ENCODE measurements at places on chromosomes 1 and 21.

DNA sequence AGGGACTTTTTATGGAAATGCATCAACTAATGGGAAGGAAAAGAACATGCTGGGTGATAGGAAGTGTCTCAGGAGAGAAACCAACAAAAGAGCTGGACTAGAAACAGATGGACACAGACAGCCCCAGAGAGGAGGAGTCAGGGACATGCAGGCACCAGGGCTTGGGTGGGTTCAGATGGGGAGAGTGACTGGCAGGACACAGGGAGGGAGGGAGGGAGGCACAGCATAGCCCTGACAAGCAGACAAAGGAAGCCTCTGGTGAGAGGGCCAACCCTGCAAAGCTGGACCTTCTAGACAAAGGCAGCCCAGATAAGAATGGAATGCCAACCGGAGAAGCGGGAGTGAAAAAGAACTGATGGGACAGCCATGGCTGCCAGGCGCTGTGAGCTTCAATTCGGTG, 568.8 kb downstream of the AJAP1 start:
- DNase-seq, result no peak

DNA sequence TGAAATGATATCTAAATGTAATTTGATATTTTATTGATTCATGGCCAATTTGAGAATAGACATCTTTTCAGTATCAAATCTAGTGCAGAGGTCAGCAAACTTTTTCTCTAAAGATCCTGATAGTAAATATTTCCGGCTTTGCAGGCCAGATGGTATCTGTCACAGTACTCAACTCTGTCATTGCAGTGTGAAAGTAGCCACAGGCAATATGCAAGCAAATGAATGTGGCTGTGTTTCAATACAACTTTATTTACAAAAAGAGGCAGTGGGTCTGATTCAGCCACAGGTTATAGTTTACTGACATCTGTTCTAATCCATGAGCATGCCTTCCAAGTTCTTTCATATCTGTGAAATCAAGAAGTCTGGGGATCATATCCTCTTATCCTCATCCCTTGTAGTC, 221.2 kb downstream of the PRDM2 start:
- DNase-seq, result no peak

GRCh38 chr1:12114916-12115315, 51.8 kb downstream of the TNFRSF8 start:
- no peak for DNase-seq

DNA sequence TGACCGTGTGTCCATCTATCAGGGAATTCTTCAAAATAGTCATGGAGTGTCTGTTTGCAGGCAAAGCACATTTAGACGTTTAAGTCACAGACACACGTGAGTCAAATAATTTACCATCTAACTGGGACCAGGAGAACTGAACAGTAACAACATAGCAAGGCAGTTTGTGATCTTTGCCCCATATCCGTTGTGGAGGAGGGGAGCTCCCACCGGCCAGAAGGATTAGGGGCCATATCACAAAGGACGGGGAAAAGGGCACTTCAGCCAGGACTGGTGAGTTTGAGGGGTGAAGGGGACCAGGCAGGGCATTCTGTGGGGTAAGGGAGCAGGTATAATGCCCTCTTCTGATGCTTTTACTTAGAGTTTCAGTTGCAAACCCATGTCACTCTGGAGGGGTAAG, 22.9 kb downstream of the ELAPOR1 start:
- DNase-seq, result no peak

- no peak for DNase-seq
These were observed at the start of gene KRTAP12-1 for GRCh38 chr21:44681861-44682579. Gene KRTAP12-1, minus strand, starts transcription at chr21:44682163. Its CDS starts 40 bp downstream, at chr21:44682123.

DNA sequence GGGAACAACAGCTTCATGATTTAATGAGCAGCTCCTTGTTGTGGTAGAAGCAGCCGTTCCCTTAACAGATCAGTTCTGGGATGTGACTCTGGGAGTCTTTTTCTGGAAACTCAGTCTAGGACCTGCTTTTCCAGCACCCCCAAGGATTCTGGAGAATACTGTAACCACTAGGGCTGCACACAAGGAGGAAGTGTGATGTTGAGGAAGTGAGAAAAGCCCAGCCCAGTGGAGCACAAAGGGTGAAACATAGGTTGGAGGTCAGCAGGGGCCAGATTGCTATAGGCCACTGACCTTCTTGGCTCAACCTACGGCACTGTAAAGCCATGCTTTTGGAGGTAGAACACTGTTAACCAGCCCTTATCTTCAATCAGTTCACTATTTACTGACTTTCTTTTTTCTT, 10.1 kb upstream of the PLA2G5 start:
- no peak for DNase-seq

DNA sequence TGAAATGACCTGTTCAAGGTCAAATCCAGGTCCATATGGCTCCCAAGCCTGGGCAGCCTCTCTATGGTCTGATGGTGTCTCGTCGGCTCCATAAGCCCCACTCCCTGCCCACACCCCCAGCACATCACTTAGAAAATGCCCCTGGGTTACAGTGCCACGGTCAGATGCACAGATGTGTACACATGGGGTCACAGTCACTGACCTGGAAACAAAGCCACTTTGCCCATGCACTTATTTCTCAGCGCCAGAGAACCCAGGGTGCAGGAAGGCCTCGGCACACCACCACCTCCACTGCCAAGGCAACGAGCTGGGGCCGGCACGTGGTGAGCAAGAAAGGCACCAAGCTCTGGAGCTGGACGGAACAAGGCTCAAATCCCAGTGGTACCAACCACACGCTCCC, 24.7 kb downstream of the IFFO2 start:
- no peak for DNase-seq

DNA sequence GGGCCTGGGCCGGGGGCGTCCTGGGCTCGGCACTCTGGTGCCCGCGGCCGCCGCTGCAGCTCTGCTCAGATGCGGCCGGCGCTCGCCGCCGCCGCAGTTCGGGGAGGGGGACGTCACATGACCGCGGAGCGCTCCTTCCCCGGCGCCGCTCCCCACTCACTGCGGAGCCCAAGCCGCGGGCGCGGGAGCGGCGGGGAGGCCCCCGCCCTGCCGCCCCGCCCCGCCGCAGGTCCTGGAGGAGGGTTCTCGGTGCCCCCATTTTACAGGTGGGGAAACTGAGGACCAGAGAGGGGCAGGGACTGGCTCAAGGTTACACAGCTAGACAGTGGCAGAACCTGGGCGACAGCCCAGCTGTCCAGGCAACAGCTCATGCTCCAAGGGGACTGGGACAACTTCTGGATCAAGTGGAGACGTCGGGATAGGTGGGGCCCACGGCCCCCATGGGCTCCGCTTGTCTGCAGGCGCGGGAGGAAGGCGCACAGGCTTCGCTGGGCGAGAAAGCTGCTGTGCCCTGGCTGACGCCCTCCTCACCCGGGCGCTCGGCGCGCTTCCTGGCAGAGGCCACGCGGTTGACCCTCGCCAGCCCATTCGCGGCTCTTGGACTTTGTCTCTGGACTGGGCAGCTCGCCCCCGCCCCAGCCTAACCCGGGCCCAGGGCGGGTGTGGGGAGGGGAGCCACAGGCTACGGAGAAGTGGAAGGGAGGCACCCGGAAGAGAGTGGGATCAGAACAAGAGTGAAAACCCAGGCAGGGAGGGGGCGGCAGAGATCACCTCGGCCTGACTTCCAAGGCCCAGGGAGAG, at the start of gene RAP1GAP:
RAP1GAP (minus strand) TSS at position 100 of the 801 bp plus-strand sequence. CDS start 49,325 bp downstream, outside the sequence.
- no peak for DNase-seq

DNA sequence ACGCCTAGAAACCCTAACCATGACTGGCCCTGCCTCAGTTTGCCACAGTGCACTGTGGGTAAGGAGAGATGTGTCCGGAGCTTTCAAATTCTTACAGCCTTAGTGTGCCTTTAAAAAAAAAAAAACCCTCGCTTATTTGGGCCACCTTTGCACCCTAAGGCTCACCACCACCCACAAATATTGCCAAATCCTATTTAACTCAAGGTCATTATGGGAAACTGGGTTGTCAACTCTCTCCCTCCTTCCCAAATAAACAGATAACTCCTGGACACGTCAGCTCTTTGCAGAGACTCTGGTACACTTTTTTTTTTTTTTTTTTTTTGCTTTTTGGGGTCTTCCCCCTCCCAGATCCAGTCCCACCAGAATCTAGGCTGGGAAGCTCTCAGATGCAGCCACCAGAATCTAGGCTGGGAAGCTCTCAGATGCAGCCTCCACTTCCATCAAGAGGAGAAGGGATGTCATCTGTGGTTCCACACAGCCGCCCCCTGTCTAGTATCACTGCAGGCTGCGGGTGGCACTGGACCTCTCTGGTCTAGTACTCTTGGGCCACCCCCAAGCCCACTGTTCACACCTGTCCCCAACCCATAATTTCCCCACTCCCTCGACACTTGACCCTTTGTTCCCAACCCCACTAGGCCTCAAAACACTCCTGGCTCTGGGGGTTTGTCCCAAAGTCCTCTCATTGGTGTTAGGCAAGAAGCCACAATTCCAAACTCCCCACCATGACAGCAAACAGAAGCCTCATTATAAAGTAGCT, 3.4 kb downstream of the DHRS3 start:
- DNase-seq, result no peak

- DNase-seq, result no peak
These were observed 78.0 kb downstream of the MPZL1 start for GRCh38 chr1:167799747-167800146.

DNA sequence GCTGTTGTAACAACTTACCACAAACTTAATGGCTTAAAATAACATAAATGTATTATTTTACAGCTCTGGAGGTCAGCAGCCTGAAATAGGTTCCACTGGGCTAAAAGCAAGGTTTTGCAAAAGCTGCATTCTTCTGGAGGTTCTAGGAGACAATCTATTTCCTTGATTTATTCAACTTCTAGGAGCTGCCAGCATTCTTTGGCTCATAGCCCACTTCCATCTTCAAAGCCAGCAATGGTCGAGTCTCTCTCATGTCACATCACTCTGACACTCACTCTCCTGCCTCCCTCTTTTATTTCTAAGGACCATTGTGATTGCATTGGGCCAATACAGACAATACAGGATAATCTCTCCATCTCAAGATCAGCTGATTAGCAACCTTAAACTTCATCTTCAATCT, 15.1 kb upstream of the FOXJ3 start:
- DNase-seq, result no peak

DNA sequence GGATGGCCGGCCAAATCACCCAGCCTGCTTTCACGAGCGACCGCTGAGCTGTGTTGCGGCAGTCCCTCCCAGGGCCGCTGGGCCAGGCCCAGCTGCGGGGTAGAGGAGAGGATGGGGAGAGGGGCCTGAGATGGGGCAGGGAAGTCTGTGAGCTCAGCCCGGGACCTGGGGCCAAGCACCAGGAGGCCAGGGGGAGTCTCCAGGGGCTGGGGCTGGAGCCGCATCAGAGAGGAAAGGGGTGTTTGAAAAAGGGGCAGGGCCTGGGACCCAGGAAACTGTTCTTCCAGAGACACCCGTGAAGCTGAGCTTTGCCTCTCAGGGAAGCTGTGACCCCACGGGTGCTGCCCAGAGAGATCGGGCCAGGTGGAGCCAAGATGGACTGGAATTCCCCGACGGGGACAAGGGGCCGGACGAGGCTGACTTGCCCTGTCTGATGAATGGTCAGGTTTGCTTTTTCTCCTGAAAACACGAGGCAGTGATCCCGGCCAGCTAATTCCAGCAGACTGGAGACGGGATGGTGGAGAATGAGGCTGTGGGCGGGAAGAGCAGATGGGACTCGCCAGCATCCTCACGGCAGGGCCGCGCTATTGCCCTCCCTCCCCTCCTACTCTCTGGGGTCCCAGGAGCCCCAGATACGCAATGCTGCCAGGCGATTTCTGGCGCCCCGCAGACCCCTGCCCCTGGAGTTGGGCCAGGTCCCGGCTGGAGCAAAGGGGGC, 40.3 kb upstream of the COL18A1 start:
- DNase-seq, result no peak

DNA sequence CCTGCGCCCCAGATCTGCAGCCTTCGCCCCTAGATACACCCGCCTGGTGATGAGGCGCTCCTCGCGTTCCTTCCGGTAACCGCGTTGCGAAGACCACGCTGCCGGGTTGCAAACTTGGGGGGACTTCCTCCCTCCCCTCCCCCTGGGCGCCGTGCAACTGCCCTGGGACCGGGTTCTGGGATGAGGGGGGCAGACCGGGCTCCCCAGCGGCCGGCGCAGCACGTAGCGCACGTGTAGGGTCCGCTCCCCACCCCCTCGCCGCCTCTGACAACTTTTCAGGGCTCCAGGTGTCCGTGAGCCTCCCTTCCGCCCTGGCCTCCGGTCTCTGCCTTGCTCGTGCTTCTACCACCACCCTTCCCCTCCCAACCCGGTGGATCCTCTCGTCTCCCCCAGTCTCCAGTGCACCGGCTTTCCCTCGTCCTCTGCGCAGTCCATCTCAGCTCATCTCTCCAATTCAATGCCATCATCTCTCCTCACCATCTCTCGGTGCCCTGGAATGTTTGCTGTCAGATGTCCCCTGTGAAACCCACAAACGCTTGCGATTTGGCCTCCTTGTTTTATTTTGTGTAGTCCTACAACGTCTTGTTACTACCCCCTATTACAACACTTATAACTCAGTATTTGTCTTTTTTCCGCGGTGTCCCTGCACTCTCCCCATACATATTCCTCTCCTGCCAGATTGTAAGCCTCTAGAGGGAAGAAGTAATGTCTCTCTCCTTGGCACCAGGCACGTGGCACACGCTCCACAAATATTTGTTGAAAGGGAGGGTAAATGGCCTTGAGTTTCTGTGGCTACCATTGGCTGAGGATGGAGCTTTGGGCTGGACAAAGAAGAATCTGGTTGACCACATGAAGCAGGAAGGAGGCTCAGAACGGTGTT, 782 bp downstream of the PCAT6 start:
- DNase-seq, result no peak

DNA sequence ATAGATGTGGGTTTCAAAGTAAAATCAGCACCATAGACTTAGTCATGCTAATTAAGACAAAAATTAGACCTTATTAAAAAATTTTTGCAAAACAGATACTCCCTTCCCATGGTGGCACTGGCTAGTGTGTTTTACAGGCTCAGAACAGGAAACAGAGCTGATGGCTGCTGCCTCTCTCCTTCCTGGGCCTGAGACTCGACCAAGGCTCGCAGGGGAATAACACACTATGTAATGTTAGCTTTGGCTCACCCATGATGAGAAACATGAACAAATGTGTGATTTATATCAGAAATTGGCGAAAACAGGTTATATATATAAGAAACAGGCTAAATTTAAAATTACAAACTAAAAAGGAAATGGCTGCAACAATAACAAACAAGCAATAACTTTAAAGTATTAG, 50.7 kb downstream of the ERG start:
- DNase-seq, result no peak

DNA sequence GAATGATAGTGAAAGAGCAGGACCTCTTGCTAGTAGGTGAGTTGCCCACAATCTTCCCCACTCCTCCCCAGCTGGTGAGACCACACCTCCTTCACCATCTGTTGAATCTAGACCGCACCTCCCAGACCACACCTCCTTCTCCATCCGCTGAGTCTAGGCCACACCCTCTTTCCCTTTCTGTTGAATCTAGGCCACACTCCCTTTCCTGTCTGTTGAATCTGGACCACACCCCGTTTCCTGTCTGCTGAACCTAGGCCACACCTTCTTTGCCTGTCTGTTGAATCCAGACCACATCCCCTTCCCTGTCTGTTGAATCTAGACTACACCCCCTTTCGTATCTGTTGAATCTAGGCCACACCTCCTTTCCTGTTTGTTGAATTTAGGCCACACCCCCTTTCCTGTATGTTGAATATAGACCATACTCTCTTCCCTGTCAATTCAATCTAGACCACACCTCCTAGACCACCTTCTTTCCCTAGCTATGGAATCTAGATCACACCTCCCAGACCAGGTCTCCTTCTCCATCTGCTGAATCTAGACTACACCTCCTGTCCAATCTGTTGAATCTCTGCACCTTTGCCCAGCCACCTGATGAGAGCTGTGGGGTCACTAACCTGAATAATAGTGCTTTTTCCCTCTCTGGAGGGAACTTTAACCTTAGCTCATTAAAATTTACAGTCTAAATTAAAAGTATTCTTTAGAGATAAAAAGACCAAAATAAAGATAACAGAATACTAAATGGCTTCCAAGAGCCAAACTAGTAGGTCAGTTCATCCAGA, 116.3 kb downstream of the DAB1 start:
- DNase-seq, result no peak

- no peak for DNase-seq
These were observed 210.6 kb downstream of the KIF26B start for GRCh38 chr1:245365095-245366020.

Measured in GF-D8 (cell line).